ENCODE measurements at places on chromosomes 11 and 22.

GRCh38 chr22:43402128-43402527, 9.7 kb upstream of the MPPED1 start:
- no peak for DNase-seq

DNA sequence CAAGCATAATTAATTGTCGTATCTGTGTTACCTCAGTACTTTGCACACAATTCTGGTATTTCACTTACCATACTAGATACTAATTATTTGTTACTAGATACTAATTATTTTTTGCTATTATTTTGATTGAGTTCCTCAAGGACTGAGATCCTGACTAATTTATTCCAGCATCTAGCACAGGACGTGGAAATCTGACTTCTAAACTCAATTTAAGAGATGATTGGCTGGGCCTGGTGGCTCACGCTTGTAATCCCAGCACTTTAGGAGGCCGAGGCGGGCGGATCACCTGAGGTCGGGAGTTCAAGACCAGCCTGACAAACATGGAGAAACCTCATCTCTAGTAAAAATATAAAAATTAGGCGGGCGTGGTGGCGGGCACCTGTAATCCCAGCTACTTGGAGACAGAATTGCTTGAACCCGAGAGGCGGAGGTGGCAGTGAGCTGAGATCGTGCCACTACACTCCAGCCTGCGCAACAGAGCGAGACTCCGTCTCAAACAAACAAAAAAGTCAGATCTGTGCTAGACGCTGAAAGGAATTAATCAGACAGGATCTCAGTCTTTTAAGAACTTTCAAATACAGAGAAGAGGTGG, 527 bp upstream of the MRPL48 start:
- no peak for DNase-seq

DNA sequence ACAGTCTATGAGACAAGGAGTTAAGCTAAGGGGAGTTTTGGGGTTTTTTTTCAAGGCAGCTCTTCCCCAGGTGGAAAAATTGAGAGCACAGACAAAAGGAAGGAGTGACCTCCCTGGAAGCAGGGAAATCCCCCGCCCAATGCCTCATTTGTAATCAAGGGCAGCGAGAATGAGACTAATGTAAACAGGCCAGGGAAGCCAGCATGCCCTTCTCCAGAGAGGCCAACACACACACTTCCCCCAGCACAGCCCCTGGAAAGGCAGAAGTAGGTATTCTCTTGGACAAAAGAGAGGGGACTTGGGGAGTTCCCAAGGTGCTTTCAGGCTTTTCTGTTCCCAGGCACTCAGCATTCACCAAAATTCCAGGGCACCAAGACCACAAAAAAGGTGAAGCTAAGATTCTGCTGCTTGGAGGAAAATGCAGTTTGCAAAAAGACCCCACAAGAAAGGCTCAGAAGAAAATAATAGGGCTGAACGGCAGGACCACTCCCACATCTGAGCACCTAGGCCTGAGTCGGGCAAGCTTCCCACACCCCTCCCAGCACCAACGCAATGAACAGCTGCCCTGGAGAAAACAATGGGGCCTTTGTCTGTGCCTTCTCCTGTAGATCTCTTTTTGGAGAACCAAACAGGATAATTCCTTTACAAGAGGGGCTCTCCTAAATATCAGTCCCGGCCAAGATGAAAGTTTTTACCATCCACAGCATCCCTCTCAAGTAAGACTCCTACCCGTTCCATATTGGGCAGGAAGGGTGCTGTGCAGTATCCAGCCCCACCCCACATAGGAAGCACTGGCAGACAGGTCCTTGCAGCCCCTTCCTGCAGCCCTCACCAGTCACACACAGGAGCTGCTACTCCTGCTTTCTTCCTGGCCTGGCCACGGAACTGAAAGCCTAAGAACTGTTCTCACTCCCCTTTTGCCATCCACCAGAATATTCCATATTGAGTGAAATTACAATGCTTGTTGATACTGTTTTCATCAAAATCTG, 70.7 kb upstream of the AKIP1 start:
- no peak for DNase-seq

DNA sequence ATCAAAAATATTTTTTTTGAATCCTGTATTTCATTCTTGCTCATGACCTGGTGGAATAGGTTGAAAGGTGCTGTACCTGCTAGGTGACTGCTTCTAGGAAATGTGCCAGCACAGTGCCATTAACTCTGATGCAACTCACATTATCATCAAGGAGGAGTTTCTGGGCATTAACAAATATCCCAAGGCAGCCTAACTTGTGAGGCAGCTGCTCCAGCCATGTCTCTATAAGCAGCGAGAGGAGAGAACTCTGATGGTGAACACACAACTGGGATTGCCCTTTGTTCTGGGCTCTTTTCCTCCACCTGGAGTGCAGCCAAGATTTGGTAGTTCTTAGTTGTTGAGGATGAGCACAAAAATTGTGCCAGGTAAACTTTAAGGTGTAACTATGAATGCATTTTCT, 25.6 kb downstream of the HEPHL1 start:
- DNase-seq = no peak

DNA sequence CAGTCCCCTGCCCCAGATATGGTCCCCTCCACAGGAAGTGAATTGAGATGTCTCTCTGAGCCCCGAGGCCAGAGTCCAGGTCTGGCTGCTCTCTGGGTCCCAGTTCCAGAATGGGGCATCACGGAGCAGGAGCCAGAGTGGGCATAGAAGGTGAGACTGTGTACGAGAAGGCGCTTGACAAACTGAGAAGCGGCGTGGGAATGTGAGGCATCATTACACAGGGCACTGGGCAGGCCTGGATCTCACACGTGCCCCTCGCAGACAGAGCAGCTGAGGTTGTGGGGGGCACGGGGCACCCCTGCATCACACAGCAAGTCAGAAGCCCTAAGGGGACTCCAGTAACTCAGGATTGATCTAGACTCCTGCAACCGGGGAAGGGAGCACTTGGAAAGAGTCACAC, 9.2 kb downstream of the STARD10 start:
- DNase-seq = no peak

DNA sequence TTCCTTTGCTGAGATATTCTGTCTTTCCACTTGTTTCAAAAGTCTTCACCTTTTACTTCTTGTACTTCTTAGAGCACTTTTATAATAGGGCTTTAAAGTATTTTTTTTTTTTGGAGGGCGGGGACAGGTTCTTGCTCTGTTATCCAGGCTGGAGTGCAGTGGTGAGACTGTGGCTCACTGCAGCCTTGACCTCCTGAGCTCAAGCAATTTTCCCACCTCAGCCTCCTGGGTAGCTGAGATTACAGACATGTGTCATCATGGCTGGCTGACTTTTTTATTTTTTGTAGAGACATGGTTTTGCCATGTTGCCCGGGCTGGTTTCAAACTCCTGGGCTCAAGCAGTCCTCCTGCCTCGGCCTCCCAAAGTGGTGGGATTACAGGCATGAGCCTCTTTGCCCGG, 57.9 kb downstream of the DYNC2H1 start:
- DNase-seq = no peak

GRCh38 chr11:128733440-128734102, 39.7 kb downstream of the FLI1 start:
- DNase-seq = no peak

DNA sequence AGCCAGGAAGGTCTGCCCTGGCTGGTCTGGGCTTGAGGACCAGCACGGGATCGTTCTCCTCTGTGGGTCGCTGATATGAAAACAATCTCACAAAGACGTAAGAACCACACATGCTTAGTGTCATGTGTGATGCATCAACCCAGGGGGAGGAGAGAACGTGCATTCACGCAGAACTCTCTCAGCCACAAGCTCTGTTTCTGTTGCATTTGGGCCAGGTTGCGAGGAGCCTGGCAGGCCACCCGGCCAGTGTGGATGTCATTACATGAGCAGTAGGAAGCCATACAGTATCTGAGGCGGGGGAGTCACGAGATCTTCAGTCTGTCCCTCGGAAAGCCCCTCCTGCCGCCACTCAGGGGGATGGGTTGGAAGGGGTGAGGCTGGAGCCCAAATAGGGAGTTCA, 53.1 kb upstream of the KCNQ1OT1 start:
- no peak for DNase-seq

DNA sequence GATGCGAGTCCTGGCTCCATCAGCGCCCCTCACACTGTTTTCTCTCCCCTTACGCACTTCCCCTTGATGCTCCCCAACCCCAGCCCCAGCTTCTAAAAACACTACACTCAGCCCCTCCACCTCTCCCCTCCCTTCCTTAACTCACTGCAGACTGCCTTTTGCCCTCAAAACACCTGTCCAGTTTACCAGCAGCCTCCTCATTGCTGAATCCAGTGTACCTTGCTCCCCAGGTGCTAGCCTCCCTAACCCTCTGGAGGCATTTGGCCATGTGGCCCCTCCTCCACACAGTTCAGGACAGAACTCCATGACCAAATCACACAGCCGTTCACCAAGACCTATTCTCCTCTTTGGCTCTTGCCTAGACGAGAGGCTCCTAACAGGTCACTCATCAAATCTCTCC, 2.8 kb upstream of the GALR3 start:
- no peak for DNase-seq

GRCh38 chr22:20785415-20785814, 11.5 kb downstream of the SERPIND1 start:
- no peak for DNase-seq

GRCh38 chr11:116731821-116732220, 41.0 kb downstream of the BUD13 start:
- DNase-seq = no peak

DNA sequence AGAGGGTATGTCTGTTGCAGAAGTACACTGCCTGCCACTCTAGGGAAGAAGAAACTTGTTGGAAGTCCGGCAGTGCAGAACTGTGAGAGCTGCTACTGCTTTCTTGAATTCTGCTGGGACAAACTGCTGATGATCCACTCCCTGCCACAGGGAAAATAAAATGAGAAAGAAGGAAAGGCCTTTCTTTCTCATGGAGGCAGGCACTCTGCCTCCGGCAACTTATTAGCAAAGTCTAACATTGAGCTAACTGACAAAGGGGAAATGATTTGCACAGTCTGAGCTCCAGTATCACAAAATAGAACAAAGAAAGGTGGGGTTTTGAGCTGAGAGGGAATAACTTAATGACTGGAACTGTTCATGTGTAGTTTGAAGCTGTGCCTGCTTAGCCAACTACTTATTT, 134.6 kb downstream of the AASDHPPT start:
- DNase-seq = no peak

- DNase-seq = no peak
Measured at GRCh38 chr22:43080616-43081015, 8.6 kb downstream of the TTLL1 start.

DNA sequence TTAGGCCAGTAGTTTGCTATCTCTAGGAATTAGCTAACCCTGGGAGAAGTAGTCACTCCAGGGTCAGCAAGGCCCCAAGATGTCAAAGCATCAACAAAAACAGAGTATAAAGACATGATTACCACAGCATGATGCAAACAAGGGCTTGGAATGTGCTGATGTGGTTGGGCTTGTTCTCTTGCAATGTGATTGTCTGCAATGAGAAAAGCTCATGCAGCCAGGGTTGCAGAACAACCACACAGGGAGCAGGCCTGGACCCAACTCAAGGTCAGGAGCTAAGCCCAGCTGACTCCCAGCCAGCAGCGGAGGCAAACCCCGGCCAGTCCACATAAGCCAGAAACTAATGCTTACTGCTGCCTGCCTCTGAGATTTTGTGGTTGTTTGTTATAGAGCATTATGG, 132.4 kb upstream of the ZC3H12C start:
- no peak for DNase-seq

- DNase-seq = no peak
Measured at GRCh38 chr11:114149689-114150407, 90.3 kb downstream of the ZBTB16 start.

DNA sequence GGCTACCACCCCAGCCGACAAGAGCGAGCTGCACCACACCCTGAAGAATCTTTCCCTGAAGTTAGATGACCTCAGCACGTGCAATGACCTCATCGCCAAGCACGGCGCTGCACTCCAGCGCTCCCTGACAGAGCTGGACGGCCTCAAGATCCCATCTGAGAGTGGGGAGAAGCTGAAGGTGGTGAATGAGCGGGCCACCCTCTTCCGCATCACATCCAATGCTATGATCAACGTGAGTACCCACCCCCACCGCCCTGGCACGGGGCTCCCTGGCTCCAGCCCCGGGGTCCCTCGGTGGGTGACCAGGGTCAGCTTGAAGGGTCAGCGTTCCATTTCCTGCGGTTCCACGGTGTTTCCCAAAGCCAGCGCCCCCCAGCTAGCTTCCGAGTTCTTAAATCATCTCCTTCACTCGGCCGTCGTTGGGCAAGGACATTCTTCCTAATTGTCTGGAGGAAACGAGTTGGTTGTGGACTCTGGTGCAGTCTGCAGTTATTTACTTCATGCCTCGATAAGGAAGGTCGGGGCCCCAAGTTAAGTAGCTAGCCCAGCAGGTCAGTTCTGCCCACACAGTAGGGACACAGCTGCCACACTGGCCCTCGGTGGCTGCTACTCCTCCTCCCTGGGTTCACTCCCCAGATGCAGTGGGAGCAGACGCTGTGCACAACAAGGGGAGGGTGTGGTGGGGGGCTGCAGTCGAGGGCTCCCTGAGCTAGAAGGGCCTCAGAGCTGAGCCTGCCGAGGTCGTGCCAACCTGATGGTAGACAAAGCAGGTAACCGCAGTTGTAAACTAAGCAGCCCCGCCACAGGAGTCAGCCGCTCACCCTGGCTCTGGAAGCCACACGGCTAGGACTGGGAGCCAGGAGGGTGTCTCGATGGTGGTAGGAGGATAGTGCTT, 97.9 kb downstream of the MORC2 start:
- no peak for DNase-seq

DNA sequence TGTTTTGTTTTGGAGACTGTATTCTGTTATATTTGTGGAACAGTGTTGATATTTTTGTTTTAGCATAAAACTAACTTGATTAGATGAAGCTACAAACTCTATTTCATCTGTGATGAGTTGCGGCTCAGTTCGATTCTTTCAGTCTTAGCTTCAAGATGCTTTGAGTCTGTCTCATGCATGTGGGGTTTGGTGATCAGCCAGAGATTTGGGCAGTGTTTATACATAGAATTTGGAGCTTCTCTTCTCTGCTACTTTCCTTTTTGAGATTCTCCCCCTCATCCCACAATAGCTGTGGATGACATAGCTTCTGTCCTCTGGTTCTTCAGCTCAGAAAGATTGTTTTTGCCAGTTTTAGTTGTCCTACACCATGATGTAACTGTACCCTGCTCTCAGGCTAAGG, 90.4 kb downstream of the ARHGAP20 start:
- no peak for DNase-seq

DNA sequence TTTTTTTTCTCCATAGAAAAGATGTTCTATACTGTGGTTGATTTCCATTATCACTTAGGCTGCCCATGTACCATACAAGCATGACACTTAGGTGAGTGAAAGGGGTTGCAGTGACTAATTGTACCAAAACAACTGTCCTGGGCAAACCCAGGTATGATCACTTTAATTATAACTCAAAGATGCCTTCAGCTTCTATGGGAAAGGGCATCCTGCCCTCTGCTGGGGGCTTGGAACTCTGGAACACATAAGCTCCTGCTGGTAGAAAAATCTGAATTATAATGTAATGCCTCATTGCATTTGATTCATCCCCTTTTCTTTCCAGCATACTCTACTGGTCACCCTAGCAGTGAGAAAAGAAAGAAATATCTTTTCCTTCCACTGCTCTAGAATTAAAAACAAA, 206.3 kb downstream of the DDX10 start:
- no peak for DNase-seq

GRCh38 chr11:102523189-102523570, 7.4 kb downstream of the MMP7 start:
- no peak for DNase-seq

- DNase-seq = no peak
Measured at GRCh38 chr11:118060869-118061268, 16.0 kb upstream of the TMPRSS4 start.
